ENCODE measurements at places on chromosomes 5 and 9.

GRCh38 chr9:26012797-26013196 is 334.6 kb upstream of the TUSC1 start:
- no peak for DNase-seq

- DNase-seq, result no peak
Observed at GRCh38 chr9:118929287-118929686, 439.9 kb downstream of the BRINP1 start.

GRCh38 chr9:94068257-94068656 is 16.0 kb upstream of the PTPDC1 start:
- DNase-seq, result no peak

DNA sequence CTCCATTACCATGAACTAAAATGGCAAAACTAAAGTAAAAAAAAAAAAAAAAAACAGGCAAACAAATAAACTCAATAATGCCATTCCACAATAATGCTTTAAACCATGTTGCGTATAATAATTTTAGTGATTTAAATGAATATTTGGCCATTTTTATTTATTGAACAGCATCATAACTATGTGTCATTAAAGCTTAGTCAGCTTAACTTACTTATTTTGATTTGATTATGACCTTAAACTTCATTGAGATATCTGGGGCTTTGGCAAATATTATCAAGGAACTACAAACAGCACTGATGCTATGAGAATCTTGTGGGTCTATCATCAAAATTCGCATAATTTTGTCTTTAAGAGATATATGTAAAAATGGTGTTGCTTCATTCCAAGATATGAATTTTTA is 1610.3 kb upstream of the NUDT12 start:
- DNase-seq, result no peak

- no peak for DNase-seq
Observed at GRCh38 chr5:126651013-126651577, 50.3 kb downstream of the PHAX start.

DNA sequence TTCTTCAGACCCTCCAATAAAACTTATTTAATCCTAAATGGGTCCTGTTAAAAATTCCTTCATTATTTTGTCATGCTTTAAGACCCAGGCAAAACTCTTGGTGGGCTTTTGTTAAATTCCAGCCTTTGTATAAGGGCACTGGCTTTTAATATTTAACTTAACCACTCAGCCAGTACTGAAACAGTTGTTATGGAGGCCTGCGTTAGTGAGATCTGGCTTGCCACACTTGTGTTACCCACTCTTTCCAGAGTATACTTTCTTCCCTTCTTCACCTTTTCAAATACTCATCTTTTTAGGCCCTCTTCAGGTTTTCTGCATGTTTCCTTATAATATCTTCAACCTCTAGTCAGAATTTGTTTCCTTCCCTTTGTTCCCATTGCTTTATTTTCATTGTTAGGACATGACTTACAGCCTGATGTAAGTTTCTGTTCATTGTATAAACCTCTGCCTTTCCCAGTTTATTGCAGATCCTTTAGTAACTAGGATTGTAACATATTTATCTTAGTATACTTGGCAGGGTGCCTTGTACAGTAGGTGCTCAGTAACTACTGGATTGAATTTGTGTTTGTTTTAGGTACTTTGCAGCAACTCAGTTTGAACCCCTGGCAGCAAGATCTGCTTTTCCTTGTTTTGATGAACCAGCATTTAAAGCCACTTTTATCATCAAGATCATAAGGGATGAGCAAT is 48.8 kb downstream of the LNPEP start:
- DNase-seq, result peak; percentile 28

DNA sequence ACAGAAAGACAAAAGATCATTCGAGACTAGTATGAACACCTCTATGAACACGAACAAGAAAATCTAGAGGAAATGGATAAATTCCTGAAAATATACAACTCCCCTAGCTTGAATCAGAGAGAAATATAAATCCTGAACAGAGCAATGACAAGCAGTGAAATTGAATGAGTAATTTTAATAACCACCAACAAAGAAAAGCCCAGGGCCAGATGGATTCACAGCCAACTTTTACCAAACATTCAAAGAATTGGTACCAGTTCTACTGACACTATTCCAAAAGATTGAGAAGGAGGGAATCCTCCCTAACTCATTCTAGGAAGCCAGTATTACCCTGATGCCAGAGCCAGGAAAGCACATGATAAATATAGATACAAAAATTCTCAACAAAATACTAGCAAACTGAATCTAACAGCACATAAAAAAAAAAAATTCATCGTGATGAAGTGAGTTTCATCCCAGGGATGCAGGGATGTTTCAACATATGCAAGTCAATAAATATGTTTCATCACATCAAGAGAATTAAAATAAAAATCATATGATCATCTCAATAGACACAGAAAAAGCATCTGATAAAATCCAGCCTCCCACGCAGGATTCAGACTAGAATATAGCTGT is 25.2 kb upstream of the PTGER4 start:
- no peak for DNase-seq

- no peak for DNase-seq
Observed at GRCh38 chr9:7935681-7936080, 136.1 kb upstream of the DMAC1 start.

DNA sequence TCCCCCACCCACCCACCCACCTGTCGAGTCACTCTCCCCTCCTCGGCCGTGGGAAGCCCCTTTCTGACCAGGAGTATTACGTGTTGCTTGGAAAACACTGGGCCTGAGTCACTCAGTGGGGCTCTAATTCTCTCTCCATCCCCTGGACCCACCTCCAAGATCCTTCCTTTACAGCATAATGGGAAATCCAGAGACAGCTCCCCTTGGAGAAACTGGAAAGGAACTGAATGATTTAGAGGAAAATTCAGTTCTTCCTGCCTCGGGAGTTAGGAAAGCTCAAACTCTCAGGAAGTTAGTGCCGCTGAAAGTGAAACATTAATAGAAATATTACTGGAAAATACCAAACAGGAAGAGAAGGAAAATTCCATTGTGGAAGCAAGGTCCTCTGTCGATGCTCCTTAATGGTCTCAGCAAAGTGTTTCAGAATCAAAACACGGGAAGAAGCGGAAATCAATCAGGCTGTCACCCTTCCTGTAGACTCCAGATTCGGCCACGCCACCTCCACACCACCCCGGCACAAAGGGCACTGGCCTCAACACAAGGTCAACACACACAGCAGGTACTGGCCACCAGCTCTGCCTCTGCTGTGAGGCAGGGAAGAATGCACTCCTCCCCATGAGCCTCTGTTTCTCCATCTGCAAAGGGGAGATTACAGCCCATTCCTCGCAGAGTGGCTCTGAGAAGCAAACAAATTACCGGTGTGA is 9.6 kb downstream of the SHB start:
- peak; percentile 92 for DNase-seq

DNA sequence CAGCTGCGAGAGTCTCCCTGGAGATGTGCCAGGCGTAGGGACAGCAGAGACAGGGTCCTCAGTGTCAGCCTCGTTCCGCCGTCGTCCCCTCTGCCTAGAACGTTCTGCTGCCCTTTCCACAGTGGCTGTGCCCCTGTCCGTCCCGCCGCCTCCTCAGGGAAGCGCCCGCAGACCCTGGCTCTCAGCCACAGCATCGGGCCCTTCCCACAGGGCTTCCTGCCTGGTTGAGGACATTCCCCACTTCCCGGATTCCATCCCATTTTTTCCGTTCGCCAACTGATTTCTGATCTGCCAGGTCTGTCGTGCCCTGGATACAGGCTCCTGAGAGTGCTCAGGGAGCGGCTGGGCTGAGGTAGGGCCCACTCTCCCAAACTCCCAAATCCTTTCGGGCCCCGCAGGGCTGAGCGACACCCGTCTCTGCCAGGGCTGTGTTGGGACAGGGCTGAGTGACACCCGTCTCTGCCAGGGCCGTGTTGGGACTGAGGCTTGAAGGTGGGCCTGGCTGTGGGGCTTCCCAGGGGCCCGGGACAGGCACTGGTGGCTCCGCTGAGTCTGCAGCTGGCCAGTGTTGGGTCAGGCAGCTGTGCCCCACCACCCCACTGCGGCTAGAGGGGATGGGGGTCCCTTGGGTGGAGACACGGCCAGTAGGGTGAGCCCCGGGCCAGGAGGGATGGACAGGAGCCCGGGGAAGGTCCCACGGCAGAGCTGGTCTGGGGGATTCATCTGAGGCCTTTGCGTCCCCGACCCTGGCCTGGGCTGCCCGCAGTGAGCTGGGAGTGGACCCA is 15.9 kb downstream of the DNLZ start:
- peak; percentile 27 for DNase-seq

GRCh38 chr5:98454407-98454806 is 319.1 kb upstream of the RGMB start:
- DNase-seq, result no peak

DNA sequence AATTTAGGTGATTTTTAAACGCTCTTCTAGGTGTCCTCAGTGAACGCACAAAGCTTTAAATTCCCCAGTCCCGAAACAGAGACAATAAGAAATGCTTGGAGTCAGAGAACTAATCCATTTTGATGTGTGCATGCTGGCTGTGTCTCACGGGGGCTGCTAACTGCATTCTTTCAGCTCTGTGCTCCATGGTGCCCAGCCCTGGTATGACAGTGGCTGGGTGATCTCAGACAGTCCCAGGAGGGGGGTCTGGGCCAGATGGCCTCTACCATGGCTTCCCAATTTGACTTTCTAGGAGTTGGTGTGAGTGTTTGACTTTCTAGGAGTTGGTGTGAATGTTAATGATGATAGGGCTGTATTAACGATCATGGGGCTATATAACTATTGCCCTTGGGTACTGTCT is 12.1 kb downstream of the OLFM1 start:
- no peak for DNase-seq

DNA sequence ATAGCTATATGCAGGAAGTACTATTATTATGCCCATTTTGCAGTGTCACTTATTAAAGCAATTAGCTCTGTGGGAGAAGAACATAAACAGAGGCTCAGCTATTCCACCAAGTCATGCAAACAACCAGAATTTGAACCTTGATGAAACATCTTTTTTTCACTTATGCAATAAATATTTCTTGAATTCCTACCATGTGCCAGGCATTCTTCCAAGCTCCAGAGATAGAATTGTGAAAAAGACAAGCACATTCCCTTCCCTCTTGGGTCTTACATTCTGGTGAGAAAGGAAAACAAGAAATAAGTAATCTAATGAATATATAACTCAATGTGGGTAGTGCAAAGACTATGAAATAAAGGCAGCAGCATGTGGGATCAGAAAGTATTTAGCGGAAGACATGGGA is 32.1 kb upstream of the ADRB2 start:
- DNase-seq, result no peak

GRCh38 chr5:41214182-41214581 is 850 bp upstream of the C6 start:
- DNase-seq, result no peak

DNA sequence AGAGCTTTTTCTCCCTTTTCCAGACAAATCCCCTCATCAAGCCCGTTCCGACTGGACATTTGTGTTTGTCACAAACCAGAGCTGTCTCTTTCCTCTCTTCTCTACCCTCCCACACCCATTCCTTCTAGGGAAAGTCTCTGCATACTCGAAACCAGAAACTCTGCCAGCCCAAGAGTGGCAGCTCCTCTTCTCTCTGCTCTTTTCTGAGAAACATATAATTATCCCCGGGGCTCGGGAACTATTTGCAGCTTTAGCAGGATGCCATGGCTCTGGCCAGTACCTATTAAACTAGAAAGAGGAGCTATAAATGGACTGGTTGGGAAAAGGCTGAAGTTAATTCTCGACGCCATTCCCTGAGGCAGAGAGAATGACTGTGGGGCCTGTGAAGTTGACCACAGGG is 82.6 kb downstream of the SH3PXD2B start:
- DNase-seq, result no peak

DNA sequence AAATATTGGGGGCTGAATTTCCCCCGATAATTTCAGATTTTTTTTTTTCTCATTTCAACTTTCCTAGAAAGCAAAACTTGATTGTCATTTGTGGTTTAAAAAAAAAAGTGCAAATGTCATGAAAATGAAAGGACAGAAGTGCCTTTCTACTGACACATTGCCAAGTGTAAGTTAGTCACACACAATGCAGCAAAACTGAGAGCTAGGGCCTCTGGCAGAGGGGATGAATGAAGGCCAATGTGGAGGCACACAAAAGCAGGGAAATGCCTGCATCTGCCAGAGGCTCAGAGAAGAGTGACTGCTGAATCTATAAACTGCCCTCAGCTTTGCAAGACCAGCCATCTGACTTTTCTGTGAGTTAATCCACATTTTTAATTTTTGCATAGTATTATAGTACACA is 6.8 kb upstream of the IFNA5 start:
- no peak for DNase-seq

DNA sequence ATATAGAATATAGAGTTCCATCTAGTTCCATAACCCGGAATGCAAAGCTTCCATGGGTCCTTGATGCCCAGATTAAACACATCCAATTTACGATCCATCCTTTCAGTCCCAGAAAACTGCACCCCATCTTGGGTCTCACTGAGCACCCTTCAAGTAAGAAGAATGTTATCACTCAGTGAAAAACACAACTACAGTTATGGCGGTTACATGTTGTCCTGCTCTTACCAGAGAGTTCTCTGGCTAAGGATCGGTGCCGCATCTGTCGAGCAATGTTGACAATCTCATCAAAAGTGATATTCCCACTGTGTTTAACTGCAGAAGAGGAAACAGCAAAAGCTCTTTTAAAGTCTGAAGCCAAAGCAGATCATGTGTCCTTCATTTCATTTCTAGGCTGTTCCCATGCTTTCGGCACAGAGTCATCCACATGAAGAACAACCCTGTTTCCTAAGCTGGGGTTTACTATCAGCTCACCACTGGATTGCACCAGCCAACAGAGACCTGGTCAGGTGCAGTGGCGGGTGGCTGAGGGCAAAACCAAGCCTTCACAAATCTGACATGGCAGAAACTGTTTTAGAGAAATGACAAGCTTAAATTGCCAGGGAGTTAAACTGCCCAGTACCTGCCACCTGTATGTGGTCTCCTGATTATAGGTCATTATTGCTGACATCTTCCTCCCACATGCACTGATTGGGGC is 2.9 kb downstream of the RPL12 start:
- DNase-seq, result no peak

DNA sequence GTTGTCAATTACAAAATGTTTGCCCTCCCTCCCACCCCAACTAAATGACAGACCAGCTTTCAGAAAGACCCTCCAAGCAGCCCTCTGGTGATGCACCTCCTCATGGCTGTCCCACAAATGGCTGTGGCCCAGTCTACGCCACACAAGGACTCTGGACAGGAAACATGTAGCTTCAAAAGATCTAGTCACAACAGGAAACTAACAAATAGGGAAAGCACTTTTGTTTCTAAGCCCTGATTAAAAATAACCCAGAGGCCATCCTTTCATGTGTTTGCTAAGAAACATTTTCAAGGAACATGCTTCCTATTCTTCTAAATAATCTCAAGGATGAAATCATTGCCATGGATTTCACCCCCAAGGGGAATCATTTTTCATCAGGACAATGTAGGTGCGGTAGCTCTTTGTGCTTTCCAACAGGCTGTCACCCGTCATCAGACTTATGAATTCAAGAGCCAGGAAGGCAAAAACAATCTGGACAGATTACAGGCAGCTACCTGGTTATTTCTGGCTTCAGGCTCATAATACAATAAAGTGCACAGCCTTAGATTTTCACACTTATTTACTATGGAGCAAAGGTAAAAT is 20.1 kb downstream of the PCSK1 start:
- peak; percentile 41 for DNase-seq

All from dermis blood vessel endothelial cell (primary cell).